ENCODE measurements at places on chromosomes 16 and 17. TPM values are rescaled to one million over a fixed set of nuclear protein-coding genes. Genes with fewer than 3 reads are reported as not detected.

GRCh38 chr17:34797720-34798119 lies 163.5 kb downstream of the CCT6B start:
- DNase-seq, result no peak

DNA sequence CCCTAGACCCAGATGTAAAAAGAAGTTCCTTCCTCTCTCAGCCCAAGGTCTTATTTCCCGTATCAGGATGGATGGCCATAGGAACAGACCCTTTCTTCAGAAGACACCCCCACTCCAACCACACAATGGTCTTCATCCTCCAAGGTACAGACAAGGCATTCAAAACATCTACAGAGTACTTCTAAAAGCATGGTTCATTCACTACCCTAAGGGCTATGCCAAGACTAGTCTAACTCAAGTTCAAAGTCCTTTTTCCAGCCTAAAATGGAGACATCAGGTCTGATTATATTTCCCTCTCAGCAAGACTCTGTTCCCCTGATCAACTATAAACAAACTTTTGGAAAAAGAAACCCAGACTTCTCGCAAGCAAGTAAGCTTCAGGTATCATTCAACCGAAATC lies 388.9 kb downstream of the NPIPA8 start:
- DNase-seq, result no peak

DNA sequence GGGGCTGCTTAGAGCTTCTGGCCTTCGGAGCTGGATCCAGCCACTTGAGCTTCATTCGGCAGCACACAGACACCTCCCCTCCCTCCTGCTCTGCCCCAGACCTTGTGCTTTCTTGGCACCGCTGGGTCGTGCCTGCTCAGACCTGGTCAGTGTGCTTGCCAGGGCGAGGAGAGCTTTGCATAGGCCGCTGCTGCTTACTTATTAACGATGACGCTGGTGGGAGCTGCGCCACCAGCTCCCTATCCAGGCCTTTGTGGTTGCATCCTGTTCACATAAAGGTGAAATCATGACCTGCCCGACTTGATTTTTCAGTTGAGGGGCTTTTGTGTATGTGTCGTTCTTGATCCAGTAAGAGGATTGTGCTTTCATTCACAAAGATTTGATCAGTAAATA lies 101.1 kb downstream of the MSI2 start:
- DNase-seq, result no peak

The DHRS7C gene
- total RNA-seq, result not detected

- no peak for DNase-seq
Measured at GRCh38 chr17:68127914-68128313, 92.4 kb downstream of the KPNA2 start.

- no peak for DNase-seq
Measured at GRCh38 chr16:9124908-9125584, 33.6 kb downstream of the HAPSTR1 start.

The MMP28 gene
- 60.8 TPM for total RNA-seq

DNA sequence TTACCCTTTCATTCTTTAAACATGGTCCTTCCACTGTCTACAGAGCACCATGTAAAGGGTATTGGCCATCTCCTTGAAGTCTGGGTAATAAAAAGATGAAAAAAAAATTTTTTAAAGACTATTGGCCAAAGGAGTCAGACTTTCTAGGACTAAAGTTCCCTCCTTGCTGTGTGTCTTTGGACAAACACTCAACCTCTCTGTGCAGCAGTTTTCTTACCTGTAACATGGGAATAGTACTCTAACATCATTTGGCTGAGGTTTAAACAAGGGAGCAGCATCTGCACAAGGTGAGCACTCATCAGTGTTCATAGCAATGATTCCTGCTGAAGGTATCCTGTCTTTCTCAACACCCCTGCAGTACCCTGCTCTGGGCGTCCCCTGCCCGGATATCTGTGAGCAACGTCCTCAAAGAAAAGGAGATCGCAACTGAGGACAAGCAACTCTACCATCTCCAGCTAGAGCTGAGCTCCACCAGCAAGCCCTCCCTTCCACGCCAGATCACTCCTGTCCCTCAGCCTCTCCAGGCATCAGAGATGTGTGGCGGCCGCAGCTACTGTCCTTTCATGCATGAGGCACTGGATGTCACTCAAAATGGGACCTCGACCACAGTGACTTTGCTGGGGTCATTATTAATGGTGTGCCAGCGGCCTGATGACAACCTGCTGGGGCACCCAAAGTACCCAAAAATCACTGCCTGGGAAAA lies 29.5 kb upstream of the RPH3AL start:
- DNase-seq, result no peak

DNA sequence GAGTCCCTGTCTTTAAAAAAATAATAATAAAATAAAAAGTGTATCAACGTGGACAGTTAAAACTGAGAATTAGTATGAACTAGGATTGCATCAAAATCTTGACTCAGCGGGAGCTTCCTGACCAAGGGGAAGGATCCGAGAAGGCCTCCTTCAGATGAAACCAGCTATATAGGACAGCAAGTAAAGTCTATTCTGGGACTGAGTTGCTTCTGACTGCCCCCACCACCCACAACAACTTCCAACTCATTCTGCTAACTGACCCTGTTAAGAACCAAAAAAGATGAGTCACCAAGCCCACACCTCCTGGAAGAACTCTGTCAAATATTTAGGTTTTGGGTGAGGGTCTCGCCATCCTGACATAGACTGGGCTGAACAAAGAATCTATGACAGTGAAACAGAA lies 24.9 kb downstream of the MPP3 start:
- no peak for DNase-seq

DNA sequence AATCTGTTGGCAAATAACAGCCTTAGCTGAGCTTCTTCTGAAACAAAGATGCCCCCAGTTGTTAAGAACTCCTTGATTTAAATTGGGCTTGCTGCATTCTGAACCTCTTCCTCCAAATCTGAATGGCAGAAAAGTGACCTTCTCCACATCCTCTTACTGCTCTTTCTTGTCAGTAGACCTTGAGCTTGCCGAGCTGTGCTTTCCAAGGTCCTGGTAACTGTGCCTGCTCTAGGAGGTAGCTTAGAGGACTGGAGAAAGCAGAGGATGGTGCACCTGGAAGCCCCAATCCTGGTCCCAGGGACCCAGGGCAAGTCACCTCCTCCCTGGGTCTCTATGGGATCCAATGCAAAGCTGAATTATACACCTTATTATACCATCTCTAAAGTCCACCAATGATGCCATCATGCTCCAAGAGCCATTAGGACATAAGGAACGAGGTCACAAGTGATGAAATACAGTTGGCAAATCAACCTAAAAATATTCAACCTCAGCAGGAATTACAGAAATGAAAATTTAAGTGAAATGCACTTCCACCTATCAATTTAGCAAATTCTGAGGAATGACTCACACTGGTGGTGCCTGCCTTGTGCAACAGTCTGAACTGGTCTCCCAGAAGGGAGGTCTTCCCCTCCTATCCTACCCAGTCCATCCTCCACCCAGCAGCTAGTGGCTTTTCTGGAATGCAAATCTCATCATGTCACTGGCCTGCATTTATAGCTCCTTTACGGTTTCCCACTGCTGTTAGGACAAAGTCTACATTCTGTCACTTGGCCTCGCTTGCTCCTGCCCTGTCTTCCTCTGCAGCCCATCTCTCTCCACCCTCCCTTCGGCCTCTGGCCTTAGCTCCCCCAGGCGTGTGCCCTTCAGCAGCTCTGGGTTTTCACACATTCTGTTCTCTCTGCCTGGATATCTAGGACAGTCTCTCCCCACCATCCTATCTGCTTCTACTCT lies 36.6 kb downstream of the TOM1L2 start:
- DNase-seq, result peak; percentile 75

The CMC2 gene
- total RNA-seq, result 52.3 TPM

GRCh38 chr16:87635541-87636049 lies 33.3 kb downstream of the JPH3 start:
- DNase-seq, result peak; percentile 77

GRCh38 chr16:66953462-66954096 lies 7.5 kb upstream of the CES3 start:
- DNase-seq, result no peak

The TNP2 gene
- total RNA-seq, result not detected

The LRRC37A gene
- 4.7 TPM for total RNA-seq

Measured in sigmoid colon (tissue), 7 donors.